Left lung (tissue), 14 donors: ENCODE measurements at places on chromosomes 6 and 20. TPM values are rescaled to one million over a fixed set of nuclear protein-coding genes. Genes with fewer than 3 reads are reported as not detected.

PRPH2 gene
- total RNA-seq: 1.9 TPM

ZCCHC3 gene
- 11.5 TPM for total RNA-seq

GSTA1 gene
- total RNA-seq: 9.3 TPM

REM1 gene
- 2.0 TPM for total RNA-seq
